ENCODE measurements at places on chromosomes 5 and 9.

GRCh38 chr9:121887553-121888437 is 205.3 kb downstream of the TTLL11 start:
- DNase-seq: peak; percentile 51

DNA sequence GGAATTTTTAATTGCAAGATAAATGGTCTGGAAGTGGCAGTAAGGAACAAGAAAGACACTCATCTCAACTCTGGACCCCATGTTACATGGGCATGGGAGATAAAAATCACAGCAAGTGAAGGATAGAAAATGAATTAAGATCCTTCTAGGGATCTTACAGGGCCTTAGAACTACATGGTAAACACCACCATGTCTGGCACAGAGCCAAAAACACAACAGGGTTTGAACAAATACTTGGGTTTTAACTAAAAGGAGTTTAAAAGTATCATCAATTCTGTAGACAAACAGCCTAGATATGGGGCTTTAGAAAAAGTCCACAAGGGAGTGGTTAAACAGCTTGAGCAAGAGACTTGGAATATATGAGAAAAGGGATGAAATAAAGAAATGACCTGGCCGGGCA is 366.4 kb downstream of the ARL15 start:
- DNase-seq: no peak

DNA sequence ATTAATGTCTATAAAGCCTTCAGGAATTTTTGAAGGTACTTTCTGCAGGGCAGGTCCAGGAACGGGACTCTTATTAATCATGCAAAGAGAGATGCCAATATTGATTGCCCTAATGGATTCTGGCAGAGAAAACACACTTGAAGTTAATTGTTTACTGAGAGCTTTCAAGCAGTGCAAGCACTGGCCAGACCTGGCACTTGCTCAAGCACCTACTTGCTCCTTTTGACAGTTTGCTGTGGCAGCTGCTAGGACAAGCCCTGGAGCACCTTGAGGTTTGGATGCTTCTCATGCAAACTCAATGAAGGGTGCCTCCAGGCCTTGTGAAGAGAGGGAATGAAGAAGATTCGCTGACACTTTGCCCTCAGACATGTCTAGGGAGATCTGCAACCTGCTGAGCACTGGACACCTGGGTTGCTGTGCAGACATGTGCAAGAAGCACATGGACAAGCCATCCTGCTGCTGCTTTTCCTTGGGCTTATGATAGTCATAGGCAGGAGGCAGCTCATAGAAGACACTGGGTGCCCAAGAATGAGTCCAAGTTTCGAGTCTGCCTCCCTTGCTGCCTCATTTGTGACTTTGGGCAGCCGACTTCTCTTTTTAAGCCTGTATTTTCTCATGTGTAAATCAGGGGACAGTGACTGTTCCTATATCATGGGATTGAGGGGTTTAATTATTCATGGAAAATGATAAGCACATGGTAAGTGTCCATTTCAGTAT is 88.8 kb upstream of the EQTN start:
- no peak for DNase-seq

GRCh38 chr5:115335301-115335700 is 38.8 kb upstream of the CCDC112 start:
- DNase-seq: no peak

- no peak for DNase-seq
Measured at GRCh38 chr9:73199886-73200285, 48.2 kb downstream of the ANXA1 start.

DNA sequence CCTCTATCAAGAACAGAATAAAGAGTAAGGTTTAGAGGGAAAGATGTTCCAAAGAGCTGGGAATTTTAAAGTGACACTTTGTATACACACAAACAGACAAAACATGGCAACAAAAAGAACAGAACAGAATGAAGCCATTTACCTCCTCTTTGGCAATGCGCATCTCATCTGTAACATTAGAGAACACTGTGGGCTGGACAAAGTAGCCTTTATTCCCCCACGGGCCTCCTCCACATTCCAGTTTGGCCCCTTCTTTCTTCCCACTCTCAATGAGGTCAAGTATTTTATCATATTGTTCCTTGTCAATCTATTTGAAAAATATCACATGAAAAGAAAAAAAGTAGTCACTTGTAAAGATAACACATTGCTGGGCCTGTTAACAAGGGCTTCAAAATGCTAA is 41.0 kb downstream of the ALDH1A1 start:
- no peak for DNase-seq

DNA sequence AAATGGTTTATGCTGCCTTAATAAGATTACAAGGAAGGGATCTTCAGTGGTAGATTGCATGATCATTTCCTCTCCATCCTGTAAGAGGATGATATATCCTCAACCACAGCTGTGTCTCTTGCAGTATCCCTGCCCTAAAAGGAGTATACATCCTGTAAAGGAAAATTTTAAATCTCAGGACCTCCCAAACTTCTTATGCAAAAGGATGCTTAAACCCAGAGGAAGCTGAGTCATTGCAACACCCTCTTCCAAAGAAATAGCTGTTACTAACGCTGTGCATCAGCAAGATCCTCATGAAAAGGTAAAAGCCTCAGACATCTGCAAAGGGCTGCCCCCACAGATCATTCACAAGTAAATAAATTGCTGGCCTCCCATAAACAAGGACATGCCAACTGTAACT is 599.0 kb downstream of the PRELID2 start:
- no peak for DNase-seq

GRCh38 chr5:18507114-18507513 is 872.9 kb downstream of the TAF11L14 start:
- DNase-seq: no peak

DNA sequence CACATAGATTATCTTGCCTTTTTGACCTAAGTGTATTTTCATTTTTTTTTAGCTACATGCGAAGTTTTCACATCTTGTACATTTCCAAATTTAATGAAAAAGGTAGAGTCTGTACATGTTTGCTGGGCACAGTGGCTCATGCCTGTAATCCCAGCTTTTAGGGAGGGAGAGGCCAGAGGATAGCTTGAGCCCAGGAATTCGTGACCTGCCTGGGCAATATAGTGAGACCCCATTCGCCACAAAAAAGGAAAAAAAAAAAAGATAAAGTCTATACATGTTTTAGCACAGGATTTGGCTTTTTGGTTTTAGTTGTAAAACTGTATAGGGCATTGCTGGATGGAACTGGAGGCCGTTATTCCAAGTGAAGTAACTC is 28.8 kb downstream of the RAI14 start:
- no peak for DNase-seq

DNA sequence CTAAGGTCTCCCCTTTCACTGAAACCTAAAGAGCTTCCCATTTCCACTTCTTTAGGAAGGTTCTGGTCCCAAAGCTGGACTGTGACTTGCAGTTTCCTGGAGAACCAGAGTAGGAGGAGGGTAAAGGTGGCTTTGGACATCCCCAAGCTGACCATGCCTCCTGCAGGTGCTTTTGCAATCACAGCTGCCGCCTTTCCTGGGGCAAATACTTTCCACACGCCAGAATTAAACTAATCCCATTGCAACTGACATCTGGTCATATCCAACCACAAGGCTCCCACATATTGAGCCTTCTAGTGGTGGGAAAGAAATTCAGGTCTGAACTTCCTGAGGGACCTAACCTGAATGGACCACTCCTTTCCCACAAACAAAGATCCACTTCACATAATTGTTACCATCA is 92.7 kb downstream of the NRG2 start:
- no peak for DNase-seq

DNA sequence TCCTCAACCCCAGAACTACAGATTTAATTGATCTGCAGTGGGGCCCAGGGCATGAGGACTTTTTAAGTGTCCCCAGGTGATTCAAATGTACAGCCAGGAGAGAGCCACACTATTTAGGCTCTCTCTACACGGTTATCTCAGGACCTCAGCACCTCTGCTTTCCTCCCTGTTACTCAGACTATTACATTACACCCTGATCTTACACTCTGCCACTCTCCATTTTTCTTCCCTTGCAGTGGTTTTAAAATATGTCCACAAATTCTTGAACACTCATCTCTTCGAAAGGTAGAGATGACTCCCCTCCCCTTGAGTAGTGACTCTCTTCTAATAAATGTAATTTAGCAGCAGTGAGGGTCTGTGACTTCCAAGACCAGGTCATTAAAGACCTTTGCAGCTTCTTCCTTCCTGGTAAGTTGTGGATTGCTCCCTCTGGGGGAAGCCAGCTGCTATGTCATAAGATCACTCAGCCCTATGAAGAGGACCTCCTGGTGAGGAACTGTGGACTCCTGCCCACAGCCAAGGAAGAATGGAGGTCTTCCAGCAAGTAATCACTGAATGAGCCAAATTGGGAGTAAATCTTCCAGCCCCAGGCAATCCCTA is 87.5 kb upstream of the SSBP2 start:
- DNase-seq: peak; percentile 45

GRCh38 chr5:114984796-114985195 is 184.9 kb downstream of the TRIM36 start:
- no peak for DNase-seq

DNA sequence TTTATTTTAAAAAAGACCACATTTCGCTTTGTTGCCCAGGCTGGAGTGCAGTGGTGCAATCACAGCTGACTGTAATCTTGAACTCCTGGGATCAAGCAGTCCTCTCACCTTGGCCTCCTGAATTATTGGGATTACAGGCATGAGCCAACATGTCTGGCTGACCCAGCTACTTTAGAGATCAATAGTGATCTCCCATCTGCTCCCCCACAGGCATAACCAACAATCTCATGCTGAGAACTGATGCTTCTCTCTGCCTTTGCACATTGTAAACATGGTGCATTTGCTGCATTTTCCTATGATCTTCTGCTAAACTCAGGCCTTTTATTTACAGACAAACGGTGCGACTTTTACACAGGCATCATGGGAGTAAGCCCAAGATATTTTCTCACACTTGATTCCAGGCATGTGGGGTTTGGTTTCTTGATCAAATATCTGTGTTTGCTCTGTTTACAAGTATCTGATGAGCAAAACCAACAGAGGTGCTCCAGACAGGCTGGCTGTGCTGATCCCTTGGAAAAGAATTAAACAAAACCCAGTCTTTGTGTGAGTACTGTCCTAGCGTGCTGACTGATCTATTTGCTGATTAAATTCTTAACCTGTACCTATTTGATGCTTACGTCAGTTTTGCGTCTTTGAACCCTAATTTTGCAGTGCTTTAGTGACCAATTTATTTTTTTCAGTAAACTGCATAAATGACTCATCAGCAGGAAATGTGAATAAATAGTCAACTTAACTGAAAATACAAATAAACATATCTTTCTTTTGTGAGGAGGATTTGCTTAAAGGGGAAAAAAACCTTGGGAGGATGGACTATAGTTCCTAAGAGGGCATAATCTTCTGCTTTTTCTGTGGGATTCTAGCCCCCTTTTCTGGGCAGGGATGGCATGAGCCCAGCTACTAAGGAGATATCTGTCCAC is 191.7 kb upstream of the NR3C1 start:
- peak; percentile 37 for DNase-seq

DNA sequence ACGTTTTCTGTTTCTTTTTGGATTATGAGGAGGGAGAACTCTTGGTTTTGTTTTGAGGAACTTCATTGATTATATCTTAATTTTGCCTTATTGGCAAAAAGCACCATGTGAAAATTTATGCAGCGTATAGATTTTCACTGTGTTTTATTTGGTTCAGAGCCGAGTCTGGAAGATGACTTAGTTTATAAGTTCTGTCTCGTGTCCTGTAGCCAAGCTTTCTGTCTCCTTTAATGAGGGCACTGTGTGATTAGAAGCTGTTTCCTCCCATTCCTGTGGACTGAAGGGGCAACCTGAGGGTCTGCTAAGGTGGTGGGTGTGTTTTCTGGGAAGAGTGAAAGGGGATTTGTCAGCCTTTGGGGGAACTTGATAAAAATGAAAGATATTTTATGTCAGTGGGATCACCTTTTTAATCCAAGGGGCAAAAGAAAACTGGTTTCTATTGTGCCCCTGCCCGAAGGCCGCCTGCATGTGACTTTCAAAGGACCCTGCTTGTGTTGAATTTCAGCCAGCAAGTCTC is 262.1 kb downstream of the FANCC start:
- no peak for DNase-seq

DNA sequence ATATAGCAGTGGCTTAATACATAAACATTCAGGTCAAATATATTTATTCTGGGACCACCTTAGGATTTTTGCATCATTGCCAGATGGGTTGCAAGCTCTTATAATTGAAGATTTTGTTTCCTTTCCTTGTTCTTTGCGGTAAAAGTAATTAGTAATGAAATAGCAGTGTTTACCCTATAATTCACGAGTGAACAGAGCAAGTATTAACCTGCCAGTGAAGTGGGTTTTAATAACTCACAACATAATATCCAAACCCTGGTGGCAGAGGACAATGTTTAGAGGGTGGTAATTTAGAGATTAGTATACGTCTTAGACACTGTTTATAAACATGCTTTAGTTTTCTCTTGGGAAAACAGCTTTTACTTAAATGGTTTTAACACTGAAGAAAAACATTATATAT is 11.8 kb downstream of the ARL14EPL start:
- no peak for DNase-seq

DNA sequence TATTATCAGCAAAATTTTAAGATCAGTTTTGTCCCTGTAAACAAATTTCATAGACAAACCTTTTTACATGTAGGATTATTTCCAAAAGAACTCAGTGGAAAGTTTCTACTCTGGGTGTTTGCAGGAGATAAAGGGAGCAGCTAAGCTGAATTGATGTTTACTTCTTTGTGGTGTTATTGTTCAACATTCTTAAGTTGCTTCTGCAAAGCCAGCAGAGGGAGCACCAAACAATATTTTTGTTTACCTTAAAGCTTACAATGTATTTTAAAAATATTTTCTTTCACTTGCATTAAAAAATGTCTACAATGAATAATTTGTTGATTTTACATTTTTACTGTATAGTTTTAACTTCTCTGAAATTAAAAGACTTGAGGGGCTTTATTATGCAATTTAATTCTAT is 135.4 kb downstream of the ATG10 start:
- DNase-seq: peak; percentile 2

DNA sequence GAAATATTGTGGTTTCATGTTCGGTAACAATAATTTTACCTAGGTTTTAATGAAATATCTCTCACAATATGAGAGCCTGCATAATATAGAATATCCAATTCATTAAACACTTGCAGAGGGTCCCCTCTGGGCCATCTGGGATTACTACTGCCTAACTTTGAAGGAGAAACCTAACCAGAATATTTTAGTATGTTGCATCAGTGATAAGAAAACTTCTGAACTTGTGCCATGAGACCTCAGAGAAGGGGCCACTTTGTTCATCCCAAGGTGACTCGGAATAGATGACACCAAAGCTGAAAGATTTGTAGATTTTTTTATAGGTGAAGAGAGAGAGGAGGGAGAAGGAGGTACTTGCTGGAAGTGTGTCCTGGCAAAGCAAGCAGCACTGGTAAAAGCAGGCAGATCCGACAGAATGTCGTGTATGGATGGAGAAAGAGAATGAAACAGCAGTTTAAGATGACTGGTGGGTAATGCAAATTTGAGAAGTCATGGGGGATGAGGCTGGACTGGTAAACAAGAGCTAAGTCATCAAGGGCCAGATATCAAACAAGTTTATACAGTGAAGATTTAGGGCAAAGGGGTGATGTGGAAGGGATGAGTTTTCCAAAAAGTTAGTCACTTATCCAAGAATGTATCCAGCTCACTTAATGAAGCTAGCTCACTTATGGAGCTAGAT is 372.3 kb downstream of the ADGRV1 start:
- no peak for DNase-seq

All from fibroblast of lung (primary cell).